ENCODE measurements at places on chromosomes 7 and 10.
A peak's percentile ranks its signal among the peaks of the same experiment; 100 is the strongest.

DNA sequence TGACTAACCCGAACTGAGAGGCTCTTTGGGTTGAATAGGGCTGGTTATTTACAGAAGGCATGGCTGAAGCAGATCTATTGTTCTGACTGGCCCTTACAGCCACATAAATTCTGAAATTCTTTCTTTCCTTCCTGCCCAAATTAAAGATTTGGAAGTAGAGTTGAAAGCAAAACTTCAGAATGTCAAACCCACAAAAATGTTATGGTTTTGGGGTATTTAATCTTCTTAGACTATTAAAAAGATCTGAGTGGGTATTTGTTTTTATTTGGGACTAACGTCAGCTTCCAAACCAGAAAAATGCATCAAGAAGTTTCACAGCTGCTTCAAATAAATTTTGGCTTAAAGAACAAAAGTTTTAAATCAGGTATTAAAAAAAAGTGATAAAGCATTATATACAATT, 124.5 kb downstream of the AHR start:
- DNase-seq: no peak

- peak; percentile 59 for DNase-seq
These were observed 60.9 kb downstream of the ARMC3 start for GRCh38 chr10:22988581-22989360.

GRCh38 chr10:106493751-106494150, 670.8 kb downstream of the SORCS1 start:
- DNase-seq: no peak

- DNase-seq: no peak
These were observed 14.7 kb downstream of the CFAP58 start for GRCh38 chr10:104368381-104368780.

- no peak for DNase-seq
These were observed 4.0 kb downstream of the GNB2 start for GRCh38 chr7:100677308-100678267.

DNA sequence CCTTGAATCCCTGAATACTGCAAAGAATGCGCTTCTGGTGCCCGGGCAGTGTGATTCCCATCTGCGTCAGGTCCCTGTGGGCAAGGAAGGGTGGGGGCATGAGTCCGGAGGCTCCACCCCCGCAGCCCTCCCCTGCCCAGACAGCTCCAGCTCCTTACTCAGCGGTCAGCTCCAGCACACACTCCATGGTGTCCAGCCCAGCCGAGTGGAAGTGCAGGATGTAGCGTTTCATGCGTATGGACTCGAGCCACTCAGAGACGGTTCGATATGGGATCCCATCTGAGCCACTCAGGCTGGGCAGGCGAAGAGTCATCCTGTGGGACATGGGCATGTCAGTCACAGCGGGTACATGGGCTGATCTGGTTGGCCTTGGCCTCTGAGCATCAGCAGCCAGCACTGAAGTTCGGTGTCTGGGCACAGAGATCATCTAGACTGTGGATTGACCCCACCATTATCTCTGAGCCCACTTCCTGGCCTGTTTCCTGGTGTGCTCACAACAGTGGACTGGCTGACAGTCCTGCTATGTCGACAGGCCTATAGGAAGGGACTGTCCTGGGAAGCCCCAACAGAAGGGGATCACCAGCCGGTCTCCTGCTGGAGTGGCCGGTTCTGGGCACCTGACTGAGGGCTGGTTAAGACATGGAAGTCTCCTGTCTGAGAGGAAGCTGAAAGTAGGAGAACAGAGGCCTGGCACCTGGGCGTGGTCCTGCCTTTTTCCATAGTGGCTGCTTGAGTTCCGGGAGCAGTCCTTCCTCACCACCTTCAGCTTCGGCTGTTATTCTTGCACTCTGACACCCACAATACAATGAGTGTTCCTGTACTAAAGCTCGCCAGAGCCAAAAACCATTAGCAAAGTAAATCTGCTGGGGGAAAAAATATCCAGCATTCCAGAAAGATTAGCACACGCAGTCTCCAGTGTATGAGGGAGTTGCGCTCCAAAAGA, 10.6 kb downstream of the ZYX start:
- peak; percentile 37 for DNase-seq

GRCh38 chr10:59830601-59831259, 75.6 kb downstream of the CCDC6 start:
- DNase-seq: no peak

DNA sequence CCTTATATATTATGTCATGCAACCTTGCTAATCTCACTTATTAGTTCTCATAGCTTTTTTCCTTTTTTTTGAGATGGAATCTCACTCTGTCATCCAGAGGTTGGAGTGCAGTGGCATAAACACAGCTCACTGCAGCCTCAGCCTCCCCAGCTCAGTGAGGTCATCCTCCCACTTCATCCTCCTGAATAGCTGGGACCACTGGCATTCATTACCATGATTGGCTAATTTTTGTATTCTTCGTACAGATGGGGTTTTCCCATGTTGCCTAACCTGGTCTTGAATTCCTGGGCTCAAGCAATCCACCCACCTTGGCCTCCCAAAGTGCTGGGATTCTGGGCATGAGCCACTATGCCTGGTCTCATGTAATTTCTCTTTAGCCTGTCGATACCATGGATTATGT, 89.1 kb upstream of the TRIM24 start:
- DNase-seq: no peak

- no peak for DNase-seq
These were observed 36.6 kb downstream of the ADCY1 start for GRCh38 chr7:45610660-45611299.

DNA sequence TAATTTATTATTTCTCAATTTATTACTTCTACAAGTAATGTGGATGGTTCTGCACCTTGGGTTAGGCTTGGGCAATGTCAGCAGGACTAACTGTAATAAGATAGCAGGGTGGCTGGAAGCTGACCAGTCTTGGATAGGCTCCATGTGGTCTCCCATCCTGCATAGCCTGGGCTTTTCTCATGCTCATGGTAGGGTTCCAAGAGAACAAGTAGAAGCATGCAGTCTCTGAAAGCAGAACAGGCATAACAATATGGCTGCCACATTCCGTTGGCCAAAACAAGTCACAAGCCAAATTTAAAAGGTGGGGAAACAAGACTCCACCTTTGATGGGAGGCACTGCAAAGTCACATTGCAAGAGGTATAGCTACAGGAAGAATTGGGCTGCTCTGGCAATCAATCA, 98.6 kb upstream of the MDFIC start:
- DNase-seq: no peak

- DNase-seq: no peak
These were observed 4.3 kb upstream of the ADD3 start for GRCh38 chr10:110003524-110003885.

DNA sequence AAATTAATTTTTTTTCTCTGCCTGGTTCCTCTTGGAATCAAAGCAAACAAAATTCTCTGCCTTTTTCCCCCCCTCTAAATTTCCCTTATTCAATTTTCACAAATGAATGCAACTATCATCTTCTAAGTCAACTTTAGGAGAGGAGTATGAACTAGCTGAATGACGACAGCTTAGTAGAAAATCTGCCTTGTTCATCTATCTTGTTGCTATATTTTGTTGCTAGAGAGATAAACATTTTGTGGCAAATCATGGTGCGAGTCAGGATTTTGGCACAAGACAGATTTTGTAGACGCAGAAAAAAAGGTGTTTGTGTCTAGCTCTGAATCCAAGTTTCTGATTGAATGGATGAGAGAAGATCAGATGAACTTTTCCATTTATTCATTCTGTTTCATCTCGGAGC, 81.0 kb upstream of the FZD8 start:
- DNase-seq: no peak

DNA sequence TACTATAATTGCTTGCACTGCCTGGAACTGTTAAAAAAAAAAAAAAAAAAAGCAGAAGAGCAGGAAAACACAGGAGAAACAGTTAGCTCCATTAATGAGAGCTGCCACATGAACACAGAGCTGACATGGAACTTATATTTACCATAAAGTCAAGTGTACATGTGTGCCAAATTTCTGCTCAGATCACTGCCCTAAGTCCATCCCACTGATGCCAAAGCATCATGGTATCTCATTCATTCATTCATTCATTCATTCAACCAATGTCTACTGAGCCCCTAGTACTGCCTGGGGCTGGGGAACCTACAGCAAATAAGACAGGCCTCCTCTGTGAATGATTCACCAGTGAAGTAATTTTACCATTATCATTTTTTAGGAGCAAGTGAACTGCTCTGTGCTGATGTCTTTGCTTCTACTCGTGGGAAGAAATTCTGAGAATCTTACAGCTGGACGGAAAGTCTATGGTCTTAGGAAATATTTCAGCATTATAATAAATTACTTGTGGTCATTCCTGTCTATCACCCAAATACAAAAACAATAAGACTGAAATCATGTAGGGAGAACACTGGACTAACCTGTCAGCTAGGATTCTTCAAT, 58.8 kb upstream of the ABLIM1 start:
- DNase-seq: no peak

DNA sequence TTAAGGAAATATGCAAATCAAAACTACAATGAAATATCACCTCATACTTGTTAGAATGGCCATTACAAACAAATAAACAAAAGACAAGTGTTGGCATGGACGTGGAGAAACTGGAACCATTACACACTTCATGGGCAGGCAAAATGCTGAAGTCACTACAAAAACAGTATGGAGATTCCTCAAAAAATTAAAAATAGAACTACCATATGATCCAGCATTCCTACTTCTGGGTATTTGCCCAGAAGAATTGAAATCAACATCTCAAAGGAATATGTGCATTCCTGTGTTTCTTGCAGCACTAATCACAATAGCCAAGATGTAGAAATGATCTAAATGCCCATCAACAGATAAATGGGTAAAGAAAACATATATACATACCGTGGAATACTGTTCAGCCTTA, 83.6 kb downstream of the NRCAM start:
- no peak for DNase-seq

DNA sequence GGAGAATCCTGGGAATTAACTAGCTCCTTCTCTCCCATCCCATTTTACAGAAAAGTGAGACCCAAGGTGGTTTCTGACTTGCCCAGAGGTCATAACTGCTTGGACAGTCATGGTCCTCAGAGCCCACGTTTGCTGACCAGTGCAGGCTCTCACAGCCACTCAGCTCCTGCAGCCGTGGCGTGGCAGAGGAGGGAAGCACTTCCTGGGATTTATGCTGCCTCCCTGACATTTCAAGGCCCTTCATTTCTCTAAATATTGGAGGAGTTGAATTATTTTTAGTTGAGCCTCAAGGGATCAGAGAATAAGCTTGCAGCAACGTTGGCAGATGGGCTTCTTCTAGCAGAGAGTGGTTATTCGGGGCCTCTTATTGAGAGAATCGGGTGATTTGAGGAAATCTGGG, 77.1 kb downstream of the LHPP start:
- DNase-seq: no peak

- DNase-seq: no peak
These were observed 201.5 kb upstream of the GPR26 start for GRCh38 chr10:123464430-123465323.

GRCh38 chr10:108696792-108697477, 1226.4 kb downstream of the XPNPEP1 start:
- DNase-seq: no peak

DNA sequence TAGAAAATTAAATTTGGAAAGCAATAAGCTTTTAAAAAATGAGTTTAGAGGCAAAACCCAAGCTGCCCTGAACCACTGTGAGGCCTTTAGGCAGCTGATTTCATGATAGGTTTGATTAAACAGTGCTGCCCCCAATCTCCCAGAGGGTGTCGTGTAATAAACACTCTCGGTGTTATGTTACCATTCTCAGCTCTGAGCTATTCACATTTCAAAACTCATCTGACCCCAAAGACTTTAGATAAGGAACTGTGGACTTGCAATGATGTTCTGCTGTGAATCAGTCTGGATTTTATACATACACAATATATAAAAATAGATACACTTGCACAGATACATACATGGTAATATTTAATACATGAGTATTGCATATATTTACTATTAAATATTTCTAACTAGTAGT, 120.4 kb downstream of the MALRD1 start:
- no peak for DNase-seq

- no peak for DNase-seq
These were observed 9.7 kb upstream of the OR13A1 start for GRCh38 chr10:45325116-45325515.

DNA sequence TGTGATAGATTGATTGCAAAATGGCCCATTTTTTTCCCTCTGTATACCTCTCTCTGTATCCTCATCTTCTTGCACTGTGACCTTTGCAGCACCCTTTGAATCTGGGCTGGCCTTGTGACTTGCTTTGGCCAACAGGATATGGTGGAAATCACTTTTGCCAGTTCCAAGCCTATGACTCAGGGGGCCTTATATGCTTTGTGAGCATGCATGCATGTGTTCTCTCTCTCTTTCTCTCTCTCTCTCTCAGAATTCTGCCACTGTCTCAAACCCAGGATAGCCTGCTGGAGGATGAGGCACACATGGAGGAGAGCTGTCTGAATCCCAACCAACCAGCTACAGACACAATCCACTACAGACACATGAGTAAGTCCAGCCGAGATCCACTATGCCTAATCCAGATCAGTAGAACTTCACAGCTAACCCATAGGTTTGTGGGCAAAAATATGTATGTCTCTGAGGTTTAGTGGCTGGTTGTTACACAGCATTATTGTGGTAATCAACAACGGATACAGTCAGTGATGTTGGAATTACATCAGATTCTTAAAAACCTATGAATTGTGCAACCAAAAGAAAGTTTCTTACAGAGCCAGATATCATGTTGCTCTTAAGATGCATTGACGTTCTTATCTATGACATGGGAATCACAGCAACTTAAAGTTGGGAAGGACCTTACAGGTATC, 41.8 kb upstream of the ABCB4 start:
- DNase-seq: no peak

DNA sequence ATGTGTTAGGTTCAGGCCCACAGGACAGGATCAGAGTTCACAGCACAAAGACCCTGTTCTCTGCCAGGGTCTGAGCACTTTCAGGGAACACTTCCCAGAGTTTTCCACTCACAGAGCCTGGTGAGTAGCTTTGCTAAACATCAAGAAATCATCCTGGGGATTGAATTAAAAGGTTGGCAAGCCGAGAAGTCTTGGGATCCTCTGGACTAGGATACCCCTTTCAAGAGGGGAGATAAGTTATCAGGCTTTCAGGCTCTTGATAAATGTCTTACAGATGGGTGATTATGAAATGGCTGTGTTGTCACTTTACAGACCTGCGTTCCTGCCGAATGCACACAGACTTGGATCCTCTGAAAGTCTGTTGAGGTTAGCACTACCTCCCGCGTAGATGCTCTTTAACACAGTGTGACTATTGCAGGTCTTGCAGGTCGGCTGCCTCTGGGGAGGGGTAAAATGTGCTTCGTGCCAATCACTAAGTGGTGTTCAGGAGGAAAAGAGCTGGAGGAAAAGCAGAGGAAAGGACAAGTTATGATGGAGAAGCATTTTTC, 473.5 kb upstream of the AKR1E2 start:
- DNase-seq: no peak

- DNase-seq: no peak
These were observed 20.5 kb upstream of the RASGEF1A start for GRCh38 chr10:43287056-43288007.

GRCh38 chr10:35372329-35372728, 36.0 kb downstream of the CCNY start:
- DNase-seq: no peak

DNA sequence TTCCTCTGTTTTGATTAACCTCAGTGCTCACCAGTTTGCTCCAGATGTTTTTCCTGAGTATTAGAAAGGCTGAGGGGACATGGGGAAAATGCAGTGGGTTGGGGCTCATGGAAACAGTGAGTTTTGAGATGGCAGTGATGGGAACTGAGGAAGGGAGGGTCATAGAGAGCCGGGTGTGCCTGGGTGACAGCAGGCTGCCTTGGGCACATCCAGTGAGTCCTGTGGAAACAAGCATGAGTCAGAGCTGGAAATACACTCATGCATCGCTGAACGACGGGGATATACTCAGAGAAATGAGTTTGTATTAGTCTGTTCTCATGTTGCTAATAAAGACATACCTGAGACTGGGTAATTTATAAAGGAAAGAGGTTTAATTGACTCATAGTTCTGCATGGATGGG, 202.2 kb downstream of the TMEM178B start:
- no peak for DNase-seq
